ENCODE measurements at places on chromosomes 1 and 21.

DNA sequence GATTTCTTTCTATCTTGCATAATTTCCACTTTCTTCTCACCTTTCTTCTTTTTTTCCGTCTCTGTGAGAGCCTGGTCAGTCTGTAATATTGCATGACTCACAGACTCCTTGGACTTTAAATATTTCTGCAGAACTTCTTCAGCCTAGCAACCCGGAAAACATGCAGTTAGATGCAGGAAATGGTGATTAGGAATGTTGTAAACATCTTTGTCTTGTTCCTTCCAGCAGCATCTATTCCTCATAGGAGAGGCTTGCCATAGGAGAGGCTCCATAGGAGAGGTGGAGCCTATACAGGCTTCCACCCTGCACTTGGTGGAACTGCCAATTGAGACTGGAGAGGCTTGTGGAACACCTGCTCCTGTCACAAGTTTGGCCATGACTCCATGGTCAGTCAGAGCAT is 10.0 kb downstream of the GBP5 start:
- DNase-seq = no peak

DNA sequence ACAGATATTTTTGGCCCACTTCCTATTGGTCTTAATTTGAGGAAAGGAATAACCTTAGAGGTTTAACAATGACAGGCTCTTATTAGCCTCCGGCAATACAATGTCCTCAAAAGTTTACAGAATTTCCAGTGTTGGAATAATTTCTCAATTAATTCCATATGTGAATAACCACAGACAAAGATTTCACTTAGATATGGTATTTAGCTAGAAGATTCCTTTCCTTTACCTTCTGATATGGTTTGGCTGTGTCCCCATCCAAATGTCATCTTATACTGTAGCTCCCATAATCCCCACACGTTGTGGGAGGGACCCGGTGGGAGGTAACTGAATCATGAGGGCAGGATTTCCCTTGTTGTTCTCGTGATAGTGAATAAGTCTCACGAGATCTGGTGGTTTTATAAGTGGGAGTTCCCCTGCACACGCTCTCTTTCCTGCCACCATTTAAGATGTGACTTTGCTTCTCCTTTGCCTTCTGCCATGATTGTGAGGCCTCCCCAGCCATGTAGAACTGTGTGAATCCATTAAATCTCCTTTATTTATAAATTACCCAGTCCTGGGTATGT is 54.9 kb upstream of the RGS7 start:
- no peak for DNase-seq

- DNase-seq = peak; percentile 76
Observed at GRCh38 chr1:199551967-199552565, 475.4 kb upstream of the NR5A2 start.

DNA sequence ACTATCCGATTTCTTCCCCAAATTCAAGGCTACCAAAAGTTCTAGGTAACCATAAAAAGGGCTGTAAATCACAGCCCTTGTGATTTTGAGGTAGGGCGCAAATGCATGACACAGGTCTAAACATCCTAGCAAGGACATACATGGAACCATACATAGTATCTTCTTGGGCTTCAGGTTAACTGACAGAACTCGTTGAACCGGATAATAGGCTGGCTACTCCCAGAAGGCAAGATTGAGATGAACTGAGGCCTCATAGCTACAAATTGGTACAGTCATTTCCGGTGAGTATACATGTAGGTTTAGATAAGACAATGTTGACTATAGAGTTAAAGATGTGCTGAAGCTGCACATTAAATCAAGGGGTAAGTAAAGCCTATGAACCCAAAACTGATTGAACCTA is 27.3 kb upstream of the TP53BP2 start:
- DNase-seq = no peak

DNA sequence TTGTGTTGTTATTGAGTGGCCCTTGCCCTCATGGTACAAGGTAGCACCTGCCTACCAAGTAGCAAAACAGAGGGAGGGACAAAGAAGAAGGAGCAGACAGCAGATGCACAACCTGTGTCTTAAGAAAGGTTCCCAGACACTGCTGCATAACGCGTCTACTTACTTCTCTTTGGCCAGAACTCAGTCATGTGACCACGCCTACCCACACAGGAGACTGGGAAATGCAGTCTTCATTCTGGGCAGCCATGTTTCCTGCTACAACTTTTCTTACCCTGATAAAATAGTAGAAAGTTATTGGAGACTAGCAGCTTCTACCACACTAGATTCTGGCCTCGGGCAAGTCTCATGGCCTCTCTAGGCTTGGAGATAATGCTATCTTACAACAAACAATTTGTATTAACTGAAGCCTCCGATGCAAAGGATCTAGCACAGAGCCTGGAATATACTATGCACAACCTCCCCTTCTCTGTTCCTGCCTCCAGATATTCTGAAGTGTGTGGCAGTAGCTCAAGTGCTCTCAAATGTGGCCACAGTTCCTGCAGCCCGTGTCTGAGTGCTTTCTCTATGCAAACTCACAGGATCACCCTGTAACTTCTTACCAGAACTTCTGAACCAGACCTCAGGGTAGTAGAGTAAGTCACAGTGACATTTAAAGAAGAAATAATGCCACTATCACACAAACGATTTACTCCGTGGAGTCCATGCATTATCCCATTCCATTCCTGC is 34.1 kb upstream of the BTG2 start:
- peak; percentile 72 for DNase-seq

DNA sequence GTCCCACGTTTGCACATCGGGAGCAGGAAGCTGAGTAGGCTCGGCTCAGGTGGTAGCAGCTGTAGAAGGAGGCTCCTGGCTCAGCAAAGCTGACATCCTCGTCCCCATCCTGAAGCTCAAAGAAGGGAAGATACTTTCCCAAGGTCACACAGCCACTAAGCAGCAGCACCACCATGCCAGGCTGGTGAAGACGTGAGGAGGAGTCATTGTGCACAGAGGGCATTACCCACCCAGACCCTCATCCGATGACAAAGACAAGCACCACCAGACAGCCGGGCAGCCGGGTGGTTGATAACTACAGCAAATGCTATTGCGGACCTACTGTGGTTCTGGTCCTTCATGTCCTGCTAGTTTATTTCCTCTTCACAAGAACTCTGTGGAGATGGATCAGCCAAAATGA is 186.9 kb downstream of the MATN1 start:
- no peak for DNase-seq

DNA sequence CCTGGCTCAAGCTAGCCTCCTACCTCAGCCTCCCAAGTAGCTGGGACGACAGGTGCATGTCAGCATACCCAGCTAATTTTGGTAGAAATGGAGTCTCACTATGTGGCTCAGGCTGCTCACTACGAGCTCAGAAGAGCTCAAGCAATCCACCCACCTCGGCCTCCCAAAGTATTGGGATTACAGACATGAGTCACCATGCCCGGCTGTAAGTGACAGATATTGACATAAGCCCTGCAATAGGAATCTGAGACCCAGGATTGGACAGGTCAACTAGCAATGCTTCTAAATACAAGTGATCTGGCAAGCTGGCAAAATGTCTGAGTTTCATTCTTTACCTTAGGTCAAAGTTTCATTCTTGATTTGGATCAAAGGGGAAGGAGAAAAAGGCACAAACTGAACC is 40.5 kb upstream of the H6PD start:
- DNase-seq = no peak

DNA sequence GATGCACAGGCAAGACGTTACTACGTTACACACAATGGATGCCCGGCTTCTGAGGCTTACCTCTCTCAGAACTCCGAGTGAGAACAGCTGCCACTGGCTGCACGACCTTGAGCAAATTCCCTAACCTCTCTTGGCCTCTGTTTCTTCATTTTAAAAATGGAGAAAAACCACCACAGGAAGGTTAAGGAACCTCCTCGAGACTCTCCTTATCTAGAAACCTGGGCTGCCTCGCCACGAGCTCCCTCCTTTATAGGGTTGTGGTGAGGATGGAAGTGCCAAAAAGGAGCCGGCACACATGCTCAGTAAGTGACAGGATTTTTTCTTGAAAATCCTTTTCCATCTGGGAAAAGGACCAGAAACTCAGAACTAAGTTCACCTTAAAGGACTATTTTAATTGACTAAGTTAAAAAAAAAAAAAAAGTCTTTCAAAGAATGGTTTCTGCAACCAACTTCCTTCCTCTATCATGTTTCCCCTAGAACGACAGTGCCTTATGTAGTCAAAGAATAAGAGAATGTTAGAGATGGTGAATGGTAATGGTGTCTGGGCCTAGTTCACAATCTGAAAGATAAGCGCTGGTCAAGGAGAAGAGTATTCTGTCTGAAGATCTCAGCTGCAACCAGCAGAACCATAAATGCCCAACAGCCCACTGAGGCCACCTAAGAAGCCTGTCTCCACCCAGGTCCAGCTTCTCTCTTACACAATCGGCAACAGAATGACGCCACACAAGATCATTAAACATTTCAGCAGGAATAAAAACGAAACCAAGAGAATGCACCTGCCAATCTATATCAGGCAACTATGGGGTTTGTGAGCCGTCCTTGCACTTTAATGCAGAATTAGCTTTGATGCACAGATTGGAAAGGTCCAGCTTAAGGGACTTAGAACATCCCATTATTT is 64.9 kb downstream of the SLC45A1 start:
- DNase-seq = peak; percentile 62

DNA sequence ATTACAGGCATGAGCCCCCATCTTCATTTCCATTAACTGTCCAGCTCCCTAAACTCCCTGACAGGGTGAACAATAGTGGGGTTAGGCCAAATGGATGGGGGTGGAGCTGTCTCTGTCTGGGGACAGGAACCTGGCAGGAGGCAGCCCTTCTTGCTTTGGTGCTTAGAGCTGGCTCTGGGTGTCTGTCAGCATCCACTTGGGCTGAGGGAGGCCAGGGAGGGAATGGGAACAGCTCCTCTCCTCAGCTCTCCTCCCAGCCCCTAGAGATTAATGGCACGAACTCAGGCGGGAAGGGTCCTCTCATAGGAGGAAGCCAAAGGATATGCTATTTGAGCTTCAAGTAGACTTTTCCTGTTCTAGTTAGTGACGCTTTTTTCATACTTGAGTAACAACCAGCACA is 11.1 kb upstream of the ETV3L start:
- DNase-seq = no peak

DNA sequence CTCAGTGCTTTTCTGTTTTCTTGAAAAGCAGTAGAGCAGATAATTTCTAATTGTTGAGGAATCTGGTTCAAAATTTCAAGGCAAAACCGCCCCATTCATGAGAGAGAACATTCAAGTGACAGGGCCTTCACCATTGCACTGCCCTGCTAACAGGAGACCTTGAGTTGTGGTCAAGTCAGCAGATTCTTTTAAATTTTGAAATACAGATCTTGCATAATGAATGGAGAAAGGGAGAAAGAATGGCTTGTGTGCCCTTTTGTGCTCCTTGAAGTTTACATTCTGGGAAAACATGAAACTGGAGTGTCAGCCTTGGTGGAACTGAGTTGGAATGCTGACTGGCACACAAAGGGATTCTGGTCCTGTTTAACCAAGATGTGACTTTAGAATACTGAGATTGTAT is 164.5 kb upstream of the UBE2U start:
- no peak for DNase-seq

GRCh38 chr1:178926046-178926445 is 55.2 kb upstream of the ANGPTL1 start:
- DNase-seq = no peak

DNA sequence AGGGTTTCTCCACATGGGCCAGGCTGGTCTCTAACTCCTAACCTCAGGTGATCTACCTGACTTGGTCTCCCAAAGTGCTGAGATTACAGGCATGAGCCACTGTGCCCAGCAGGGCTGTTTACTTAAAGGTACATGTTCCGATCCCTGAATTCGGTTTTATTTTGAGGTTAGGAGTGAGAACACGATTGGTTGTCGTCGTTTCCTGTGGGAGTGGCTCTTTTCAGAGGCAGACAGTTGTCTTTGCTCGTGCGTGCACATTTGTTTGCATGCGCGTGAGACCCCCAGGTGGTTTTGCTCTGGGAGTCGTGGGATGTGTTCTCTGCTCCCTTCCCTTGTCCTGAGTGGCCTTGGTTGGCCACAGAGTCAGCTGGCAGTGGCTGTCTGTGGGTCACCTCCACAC is 60.2 kb downstream of the SKI start:
- DNase-seq = no peak

- DNase-seq = no peak
Observed at GRCh38 chr1:32948905-32949304, 15.7 kb downstream of the RNF19B start.

- no peak for DNase-seq
Observed at GRCh38 chr1:34532113-34532512, 222.7 kb upstream of the GJB5 start.

DNA sequence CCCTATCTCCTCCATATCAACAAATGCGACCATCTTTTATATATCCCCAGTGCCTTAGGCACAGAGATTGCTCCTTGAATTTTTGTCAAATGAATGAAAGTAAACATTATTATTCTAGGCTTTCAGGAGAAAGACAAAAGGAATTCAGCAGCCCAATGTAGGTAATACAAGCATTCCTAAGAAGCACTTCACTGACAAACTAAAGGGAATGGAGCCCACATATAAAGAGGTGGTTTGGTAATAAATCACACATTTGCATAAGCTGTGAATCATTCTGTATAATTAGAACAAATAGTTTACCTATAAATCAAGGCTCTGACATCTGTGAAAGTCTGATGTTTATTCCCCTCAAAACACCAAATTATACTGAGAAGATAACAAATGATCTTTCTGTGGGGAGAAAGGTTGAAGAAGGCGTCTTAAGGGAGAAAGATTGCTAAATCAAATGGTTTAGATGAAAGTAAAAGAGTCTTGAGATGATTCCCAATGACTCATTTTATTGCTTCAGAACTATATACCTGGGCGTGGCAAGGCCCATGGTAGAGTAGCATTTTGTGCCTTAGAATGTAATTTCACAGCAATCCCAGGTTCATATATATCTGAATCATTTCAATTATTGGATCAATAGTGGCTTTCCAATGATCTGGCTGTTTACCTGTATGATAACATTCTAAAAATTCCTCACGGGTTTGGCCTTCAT is 558.1 kb downstream of the AGBL4 start:
- DNase-seq = no peak

DNA sequence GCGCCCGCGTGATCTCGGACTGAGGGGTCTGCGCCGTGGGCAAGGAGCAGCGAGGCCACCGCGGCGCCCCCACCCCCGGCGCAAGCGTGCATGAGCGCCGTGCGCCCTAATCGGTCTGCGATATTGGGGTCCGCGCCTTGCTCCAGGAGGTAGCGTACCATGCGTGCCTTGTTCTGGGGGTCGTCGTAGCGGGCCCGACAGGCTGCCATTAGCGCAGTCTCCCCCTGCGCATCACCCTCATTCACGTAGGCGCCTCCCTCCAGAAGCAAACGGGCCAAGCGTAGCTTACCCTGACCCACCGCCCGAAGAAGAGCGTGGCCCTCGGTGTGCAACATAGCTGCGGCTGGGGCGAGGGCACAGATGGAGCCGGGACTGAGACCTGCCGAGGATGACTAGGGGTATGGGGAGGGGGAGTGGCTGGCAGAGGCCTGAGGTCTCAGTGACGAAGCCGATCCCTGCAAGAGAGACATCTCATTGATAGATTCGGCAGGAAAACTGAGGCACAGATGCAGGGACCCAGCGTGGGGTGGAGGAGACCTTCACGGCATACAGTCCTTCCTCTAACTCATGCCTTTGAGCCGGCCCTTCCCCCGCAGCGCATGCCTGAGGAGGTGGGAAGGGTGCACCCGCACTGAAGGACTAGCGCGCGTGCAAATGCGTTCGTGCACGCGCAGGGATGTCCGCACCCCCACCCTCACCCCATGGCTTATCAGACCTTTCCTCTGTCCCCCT is 2.8 kb downstream of the ANKRD34A start:
- DNase-seq = peak; percentile 34

GRCh38 chr1:26794391-26794790 is 6.6 kb downstream of the PIGV start:
- no peak for DNase-seq

GRCh38 chr1:90973897-90974798 is 47.7 kb downstream of the ZNF644 start:
- DNase-seq = peak; percentile 76
